T follicular helper cell (primary cell): ENCODE measurements at places on chromosomes 7 and 10.

GRCh38 chr10:80152820-80153219 is 20.3 kb downstream of the PLAC9 start:
- no peak for DNase-seq

GRCh38 chr7:156950381-156950858 is 908 bp downstream of the NOM1 start:
- DNase-seq = no peak

GRCh38 chr10:17655567-17656146 is 11.7 kb downstream of the STAM start:
- no peak for DNase-seq

DNA sequence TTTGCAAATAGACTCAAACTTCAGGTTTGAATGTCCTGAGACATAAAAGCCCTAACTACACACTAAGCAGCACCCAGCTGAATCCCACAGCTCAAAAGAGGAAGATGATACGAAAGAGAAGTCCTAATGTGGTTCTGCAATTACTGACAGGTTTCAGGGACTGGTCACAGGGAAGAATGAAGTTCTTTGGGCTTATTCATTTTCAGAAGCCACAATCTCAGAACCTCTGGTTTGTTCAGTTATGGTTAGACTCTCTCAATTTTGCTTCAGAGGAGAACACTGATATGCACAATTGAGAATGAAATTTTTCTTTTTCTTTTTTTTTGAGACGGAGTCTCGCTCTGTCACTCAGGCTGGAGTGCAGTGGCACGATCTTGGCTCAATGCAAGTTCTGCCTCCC is 94.6 kb upstream of the FAM180A start:
- DNase-seq = no peak

- no peak for DNase-seq
Observed at GRCh38 chr7:17466216-17466615, 167.8 kb downstream of the AHR start.

DNA sequence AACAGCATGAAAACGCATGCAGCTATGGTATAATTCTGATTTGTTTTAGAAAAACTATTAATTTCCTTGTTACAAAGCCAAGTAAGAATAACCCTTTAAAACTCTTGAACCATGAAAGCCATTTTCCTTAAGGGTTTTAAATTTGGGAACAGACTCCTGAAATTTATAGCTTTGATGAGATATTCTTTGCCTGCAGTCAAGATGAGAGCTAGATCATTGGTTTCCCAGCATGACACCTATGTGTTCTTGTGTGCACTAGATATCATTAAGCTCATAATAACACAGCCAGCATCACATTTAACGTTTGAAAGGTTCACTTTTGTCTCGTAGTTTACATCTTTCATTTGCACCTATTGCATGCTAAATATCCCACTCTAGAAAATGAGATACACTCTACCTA is 202.2 kb downstream of the PHF14 start:
- DNase-seq = no peak

- no peak for DNase-seq
Observed at GRCh38 chr7:116417593-116418345, 81.8 kb upstream of the CAV2 start.

- no peak for DNase-seq
Observed at GRCh38 chr10:71747551-71748523, 25.5 kb downstream of the VSIR start.

GRCh38 chr7:143910473-143911248 is 8.7 kb upstream of the TCAF1 start:
- no peak for DNase-seq

- no peak for DNase-seq
Observed at GRCh38 chr7:113799896-113800295, 118.9 kb downstream of the PPP1R3A start.

GRCh38 chr10:46070749-46071148 is 24.7 kb upstream of the MSMB start:
- no peak for DNase-seq

DNA sequence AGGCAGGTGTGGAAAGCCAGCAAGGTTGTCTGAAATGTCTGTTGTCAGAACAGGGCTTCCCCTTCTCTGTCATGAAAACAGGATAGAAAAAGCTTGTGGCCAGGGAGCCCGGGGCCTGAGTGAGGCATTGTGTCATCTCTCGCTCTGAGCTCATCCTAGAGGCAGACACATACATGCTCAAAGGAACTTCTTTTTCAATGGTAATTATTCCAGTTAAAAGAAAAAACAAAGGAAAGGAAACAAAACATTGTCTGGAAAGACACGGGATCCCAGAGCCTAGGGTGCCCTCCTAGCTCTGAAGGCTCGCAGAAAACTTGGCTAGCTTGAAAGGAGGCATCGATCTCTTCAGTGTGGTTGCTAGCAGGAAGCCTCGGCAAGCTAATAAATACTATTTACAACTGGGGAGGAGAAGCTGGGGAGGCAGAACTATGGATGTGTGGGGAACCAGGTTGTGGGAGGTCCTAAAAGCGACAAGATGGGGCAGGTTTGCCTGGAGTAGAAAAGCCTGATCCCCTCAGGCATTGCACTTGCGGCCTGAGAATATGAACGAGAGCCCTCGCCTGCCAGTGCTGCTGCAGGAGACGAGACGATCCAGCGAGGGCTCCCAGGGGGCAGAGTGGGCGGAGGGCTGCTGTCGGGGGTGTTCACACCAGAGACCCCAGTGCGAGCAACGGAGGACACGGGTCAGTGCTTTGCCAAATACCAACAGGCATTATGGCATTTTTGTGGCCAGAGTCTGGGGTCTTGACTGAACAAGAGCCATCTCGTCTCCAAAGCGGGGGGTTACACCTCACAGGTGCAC is 32.8 kb upstream of the DGKI start:
- no peak for DNase-seq

- DNase-seq = no peak
Observed at GRCh38 chr7:73851410-73852338, 9.3 kb upstream of the TMEM270 start.

DNA sequence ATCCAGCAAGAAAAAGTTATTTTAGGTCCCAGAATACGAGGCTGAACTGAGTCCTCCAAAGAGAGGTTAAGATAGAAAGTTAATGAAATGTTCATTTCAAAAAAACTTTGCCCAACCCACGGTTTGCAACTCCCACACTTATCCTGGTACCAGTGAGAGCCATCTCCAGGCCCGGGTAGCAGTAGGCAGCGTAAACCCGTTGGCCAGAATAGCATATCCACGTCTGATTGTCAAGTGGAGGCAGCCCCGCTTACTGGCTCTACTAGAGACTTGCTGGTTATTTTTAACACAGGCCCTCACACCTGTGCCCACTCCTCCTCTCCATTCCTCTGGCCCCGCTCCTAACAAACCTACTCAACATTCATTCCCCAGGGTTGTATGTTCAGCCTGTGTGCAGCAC is 109.7 kb downstream of the HIP1 start:
- DNase-seq = no peak

GRCh38 chr10:91104193-91105041 is 116.0 kb upstream of the PCGF5 start:
- DNase-seq = no peak

GRCh38 chr7:74449809-74450397 is 3.8 kb upstream of the GTF2IRD1 start:
- DNase-seq = peak; percentile 54

DNA sequence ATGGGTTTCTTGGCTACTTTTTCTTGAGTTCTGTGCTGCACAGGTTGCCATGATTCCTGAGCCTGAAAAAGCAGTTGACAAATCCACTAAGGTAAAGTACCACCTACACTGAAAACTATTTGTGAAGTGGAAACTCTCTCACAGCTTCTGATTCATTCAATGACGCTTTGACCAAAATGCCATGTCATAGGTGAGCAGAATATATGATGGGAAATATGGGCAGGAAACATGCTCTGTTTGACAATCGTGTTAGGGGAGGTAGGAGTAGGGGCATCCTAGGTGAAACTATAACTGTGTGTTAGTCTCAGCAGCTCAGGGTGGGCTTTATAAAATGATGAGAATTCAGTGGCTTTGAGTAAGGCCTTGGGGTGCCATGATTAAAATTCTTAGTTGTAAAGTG is 69.6 kb upstream of the ELMO1 start:
- no peak for DNase-seq

DNA sequence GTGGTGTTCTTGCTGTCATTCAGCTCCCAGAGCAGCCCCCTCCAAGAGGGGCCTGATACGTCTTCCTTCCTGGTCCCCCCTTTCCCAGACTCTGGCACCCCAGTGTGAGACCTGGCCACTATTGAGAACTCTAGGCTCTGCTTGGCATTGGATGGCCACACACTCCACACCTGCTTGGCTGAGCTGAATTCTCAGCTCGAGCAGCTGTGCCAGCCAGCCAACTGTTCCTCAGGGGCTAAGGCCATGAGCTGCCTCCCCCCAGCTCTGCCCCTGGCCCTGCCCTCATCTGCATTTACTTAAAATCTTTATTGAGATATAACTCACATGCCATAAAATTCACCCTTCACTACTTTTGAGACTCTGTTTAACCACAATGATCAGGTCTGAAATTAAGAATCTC is 6.7 kb downstream of the TLL2 start:
- DNase-seq = no peak

- no peak for DNase-seq
Observed at GRCh38 chr7:19284596-19285300, 139.5 kb upstream of the FERD3L start.

- DNase-seq = no peak
Observed at GRCh38 chr7:38262545-38262944, 10.9 kb downstream of the TARP start.

DNA sequence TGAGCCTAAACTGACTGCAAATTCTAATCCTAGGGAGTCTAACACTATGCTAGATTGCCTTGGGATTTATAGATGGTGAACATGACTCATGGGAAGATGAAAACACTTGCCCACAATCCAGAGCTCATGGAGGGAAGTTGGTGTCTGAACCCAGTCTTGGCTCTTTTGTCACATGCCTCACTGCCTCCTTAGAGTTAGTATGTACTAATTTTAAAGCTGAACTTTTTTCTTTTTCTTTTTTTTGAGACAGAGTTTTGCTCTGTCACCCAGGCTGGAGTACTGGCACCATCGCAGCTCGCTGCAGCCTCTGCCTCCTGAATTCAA is 14.4 kb downstream of the MRPL32 start:
- no peak for DNase-seq

DNA sequence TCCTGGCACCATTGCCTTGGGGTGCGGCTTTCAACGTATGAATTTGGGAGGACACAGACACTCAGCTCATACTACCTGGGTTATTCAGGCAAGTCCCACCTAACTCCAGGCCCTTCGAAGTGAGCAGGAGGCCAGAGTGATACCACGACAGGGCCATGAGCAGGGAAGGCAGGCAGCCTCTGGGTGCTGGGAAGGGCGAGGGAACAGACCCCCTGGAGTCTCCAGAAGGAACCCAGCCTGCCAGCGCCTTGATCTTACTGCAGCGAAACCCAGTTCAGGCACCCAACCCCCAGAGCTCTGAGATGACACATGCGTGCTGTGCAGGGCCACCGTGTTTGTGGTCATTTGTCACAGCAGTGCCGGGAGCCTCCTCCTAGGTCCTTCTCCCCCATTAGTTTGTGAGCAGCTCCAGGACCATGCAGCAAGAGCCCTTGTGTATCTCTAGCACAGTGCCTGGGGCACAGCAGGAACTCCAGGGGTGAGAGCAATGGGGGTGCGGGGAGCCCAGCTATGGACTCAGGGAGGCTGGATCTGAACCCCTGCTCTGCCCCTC is 7.7 kb upstream of the INSIG1 start:
- no peak for DNase-seq

- no peak for DNase-seq
Observed at GRCh38 chr10:111151595-111152307, 74.9 kb downstream of the ADRA2A start.

- DNase-seq = no peak
Observed at GRCh38 chr7:106031300-106032035, 68.4 kb downstream of the CDHR3 start.

- no peak for DNase-seq
Observed at GRCh38 chr10:46037107-46037825, 6.8 kb upstream of the NCOA4 start.

DNA sequence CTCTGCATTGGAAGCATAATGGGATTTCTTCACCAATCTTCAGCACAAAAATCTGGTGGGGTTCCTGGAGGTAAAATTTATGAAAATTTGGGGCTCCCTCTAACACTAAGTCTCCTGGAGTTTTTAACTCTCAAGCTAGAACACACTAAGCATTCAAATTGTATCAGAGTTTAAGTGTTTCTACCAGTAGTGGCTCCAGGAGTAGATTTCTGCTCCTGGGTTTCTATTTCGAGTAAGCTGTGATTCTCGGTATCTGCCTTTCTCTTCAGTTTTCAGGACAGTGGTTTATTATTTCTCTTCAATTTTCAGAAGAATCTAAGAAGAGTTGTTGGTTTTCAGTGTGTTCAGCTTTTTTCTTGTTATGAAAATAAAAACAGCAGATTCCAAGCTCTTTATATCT is 566.4 kb upstream of the KCND2 start:
- DNase-seq = no peak

DNA sequence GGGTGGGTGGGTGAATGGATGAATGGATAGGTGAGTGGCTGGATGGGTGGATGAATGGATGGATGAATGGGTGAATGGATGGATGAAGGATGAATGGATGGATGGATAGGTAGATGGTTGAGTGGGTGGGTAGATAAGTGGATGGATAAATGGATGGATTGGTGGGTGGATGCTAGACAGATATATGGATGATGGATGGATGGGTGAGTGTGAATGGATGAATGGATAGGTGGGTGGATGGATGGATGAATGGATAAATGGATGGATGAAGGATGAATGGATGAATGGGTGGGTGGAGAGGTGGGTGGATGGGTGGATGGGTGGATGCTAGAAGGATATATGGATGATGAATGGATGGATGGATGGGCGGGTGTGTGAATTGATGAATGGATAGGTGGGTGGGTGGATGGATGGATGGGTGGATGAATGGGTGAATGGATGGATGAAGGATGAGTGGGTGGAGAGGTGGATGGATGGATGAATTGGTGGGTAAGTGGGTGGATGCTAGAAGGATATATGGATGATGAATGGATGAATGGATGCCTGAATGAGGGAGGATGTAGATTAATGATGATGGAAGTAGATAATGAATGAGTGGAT is 20.4 kb downstream of the ELFN1 start:
- DNase-seq = no peak

DNA sequence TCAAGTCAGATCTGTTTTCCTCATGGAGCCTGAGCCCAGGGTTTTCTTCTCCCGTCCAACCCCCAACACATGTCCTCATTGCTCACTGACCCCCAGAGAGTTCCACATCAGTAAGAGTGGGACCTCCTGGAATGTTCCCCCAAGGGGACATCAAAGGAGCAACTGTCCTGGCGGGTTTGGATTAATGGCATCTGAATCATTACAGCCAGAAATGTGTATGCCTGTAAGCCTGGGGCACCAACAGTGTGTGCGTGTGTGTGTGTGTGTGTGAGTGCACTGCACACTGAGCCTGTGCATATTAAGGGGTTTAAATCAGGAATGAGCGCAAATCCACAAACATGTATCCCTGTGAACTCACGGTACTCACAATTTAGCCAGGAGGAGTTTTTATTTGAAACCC is 222.3 kb downstream of the PLXNA4 start:
- DNase-seq = no peak

DNA sequence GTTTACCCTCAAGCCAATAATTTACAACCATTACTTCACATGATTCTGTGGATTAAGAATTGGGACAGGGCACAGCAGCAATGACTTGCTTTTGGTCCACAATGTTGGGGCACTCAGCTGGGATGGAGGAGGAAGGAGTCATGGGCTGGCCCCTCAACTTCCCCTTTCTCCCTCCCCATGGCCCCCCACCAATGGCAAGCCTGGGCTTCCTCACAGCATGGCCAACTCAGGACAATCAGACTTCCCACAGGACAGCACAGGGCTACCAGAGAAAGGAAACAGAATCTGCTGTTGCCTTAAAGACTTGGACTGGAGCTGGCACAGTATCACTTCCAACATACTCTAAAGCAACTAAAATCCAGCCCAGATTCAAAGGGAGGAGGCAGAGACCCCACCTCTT is 160.7 kb downstream of the PTPN20 start:
- no peak for DNase-seq

GRCh38 chr10:133229265-133230043 is 563 bp upstream of the UTF1 start:
- DNase-seq = no peak
